ENCODE measurements at places on chromosomes 2 and 18.

- no peak for DNase-seq
These were observed 119.0 kb downstream of the GCA start for GRCh38 chr2:162462911-162463310.

- no peak for DNase-seq
These were observed 19.5 kb downstream of the MALL start for GRCh38 chr2:110095994-110096633.

GRCh38 chr2:157395811-157396210 is 48.1 kb downstream of the CYTIP start:
- no peak for DNase-seq

- DNase-seq, result no peak
These were observed 619.1 kb downstream of the NYAP2 start for GRCh38 chr2:226018641-226019040.

- no peak for DNase-seq
These were observed 54.7 kb upstream of the NT5C1B start for GRCh38 chr2:18644115-18644462.

GRCh38 chr2:56531668-56532420 is 348.1 kb downstream of the CCDC85A start:
- no peak for DNase-seq

- no peak for DNase-seq
These were observed 83.6 kb downstream of the MREG start for GRCh38 chr2:215929602-215930335.

DNA sequence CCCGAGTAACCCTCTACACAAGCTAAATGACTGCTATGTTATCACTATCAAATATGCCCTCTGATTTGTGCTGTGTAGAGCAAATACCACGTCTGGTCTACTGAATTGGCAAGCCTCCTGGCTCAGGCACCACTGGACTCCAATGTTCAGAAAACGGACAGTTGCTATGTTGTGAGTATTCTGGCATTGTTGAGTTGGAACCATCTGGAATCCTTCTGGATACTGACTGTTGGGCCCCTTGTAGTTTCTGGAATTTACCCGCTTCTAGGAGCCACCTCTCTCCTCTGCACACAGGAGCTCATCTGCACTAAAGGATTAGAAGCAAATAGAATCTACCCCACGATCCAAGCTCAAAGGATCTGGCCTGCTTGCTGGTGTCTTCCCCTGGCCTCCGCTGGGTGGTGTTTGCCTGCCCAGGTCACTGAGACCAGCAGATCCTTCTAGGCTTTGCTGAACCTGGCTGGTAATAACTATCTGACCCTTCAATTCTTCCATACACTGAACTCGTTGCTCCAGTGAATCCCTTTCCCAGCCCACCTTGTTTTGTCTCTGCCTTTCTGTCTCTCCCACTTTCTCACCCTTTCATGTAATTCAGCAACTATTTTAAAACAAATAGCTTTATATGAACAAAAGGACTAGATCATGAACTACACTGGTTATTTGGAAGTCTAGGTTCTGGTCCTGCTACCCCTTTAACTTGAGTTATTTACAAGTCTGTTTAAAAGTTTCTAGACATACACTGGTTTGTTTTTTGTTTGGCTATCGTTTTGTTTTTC is 2.1 kb upstream of the HAAO start:
- no peak for DNase-seq

DNA sequence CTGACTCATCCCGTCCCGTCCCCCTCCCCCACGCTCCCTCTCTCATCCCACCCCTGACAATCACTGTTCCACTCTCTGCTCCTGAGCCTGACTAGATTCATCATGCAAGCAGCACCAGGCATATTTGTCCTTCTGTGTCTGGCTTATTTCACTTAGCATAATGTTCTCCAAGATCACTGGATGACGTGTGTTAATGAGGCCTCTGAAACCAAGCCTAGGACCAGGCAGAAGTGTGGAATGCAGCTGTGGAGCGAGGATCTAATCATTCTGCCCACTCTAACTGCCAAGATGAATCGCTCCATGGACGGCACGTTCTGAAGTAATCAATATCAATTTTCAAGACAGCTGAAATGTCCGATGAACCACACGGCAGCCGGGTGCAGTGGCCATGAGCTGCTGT is 122.4 kb upstream of the ZNF236 start:
- no peak for DNase-seq

DNA sequence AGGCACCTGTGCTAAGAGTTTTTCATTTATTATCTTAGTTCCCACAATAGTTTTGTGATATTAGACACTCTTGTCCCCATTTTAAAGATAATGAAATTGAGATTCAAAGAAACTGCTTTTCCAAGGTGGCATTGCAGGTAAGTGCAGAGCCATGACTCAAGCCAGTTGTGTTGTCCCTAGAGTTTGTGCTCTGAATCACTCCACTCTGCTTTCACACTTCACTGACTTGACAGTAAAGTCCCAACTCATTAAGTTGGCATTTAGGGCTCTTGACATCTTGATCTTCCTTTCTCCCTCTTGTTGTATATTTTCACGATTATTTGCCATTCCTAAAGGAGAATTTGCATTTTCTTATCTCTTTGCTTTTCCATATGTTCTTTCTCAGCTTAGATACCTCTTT is 114.3 kb downstream of the DIS3L2 start:
- DNase-seq, result no peak

DNA sequence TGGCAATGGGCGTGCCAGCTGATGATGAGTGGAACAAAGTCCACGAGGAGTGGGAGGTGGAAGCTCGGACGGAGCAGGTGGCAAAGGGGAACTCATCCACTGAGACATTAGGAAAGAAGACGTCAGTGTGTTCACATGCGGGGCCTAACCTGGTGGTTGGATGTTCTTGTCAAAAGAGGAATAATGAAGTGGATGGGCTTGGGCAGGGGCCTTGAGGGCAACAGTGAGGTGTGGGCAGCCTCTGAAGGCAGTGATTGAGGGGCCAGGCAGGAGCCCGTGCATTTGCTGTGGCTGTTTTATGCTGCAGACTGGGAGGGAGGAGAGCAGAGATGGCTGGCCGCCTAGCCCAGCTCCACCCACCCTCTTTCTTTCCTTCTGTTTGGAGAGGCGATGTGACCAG is 74.5 kb downstream of the LRRC30 start:
- no peak for DNase-seq

Measured in nucleus accumbens (tissue), 56 donors.